Stimulated activated CD4-positive, alpha-beta T cell treated with anti-CD3 and anti-CD28 coated beads, Interleukin-1b, Interleukin-23, amount 100 ng/mL, for 4 hours (primary cell): ENCODE measurements at places on chromosomes 7 and 10.
A peak's percentile ranks its signal among the peaks of the same experiment; 100 is the strongest.

DNA sequence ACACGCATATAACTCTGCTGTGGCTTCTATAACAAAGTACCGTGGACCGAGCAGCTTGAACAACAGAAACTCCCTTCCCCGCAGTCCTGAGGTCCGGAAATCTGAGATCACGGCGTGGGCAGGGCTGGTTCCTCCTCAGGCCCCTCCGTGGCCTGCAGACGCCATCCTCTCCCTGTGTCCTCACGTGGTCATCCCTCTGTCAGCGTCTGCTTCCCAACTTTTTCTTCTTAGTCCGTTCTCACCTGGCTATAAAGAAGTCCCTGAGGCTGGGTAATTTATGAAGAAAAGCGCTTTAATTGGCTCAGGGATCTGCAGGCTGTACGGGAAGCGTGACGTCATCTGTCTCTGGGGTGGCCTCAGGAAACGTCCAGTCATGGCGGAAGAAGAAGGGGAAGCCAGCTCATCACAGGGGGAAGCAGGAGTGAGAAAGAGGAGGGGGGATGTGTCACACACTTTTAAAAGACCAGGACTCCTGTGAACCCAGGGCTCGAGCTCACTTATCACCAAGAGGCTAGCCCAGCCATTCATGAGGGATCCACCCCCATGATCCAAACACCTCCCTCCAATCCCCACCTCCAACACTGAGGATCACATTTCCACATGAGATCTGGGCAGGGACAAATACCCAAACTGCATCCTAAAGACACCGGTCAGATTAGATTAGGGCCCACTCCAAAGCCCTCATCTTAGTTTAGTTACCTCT lies 91.2 kb upstream of the INSIG1 start:
- peak; percentile 41 for DNase-seq

DNA sequence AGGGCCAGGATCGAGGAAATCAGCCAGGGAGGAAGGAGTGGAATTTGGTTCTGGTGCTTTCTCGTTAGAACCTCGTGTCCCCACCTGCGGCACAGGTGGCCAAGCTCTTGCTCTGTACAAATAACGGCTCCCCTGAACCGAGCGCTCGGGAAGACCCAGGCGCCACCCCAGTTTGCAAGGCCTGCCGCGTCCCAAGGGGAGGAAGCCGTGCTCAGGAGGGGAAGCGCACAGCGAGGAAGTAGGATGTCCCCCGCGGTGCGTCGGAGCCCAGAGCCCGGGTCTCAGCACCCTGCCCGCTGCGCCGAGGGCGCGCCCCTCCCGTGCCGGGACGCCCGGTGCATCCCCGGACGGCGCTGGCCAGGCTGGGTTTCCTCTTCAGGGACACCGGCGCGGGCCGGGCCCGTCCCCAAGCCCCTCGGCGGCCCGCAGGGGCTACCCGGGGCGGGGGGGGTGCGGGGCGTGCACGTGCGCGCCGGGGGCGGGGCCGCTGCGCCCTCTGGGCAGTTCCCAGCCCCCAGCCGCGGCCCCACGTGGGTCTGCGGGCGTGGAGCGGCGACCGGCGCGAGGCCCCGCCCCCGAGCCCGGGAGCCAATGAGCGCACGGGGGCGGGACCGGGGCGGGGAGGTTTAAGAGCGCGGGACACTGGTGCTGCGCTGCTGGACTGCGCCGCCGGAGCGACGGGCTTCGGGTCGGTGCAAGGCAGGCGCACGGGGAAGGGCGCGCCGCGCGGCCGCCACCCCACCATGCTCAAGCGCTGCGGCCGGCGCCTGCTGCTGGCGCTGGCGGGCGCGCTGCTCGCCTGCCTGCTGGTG lies at the start of gene LFNG:
Gene LFNG (plus strand): TSS at position 656 of the 812 bp plus-strand sequence. CDS start 88 bp downstream, at position 744.
- DNase-seq: peak; percentile 86

- no peak for DNase-seq
Measured at GRCh38 chr10:49734676-49735075, 27.4 kb downstream of the OGDHL start.

DNA sequence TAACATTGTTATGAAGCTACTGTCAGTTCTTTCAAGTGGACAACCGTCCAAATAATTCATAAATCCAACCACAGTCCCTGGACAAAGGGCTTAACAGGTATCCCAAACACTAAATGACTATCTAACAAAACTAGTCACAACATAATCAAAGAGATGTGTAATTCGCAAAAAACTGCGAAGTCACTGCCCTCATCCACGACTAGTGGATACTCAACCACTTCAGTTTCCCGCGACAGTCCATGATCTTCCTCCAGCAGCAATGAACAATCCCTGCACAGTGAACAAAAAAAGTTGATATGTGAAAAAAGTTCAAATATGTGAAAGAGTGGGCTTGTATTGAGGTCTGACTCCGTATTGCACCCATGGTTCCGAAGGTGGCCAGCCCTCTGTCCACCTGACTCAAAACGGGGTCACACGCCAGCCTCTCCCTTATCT lies 287 bp downstream of the DCLRE1A start:
- no peak for DNase-seq

DNA sequence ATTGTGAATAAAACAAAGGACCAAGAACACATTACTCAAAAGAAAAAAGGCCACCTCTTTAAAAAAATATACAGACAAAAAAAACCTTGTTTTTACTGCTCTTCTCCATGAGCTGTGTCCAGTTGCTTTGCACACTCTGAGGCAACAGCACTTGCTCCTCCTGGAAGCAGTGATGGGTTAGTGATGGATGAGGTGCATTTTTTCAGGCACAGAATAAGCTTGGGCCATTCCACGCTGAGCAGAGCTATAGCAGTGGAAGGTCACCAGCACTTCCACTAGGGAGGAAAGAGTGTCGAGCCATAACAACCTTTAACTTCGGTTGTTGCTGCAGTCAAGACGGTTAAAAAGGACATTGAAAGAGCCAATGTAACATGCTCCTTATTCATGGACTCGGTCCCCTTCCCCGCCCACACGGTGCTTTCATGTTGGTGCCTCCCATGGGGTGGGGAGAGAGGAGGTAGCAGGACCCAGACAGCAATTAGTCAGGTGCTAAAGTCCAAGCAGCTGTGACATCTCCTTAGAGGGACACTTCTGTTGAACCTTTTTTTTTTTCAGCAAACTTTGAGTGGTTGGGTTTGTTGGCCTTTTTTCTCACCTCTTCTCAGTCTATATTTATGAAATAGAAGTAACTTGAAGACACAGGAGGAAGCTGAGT lies 136.5 kb upstream of the ADARB2 start:
- no peak for DNase-seq

DNA sequence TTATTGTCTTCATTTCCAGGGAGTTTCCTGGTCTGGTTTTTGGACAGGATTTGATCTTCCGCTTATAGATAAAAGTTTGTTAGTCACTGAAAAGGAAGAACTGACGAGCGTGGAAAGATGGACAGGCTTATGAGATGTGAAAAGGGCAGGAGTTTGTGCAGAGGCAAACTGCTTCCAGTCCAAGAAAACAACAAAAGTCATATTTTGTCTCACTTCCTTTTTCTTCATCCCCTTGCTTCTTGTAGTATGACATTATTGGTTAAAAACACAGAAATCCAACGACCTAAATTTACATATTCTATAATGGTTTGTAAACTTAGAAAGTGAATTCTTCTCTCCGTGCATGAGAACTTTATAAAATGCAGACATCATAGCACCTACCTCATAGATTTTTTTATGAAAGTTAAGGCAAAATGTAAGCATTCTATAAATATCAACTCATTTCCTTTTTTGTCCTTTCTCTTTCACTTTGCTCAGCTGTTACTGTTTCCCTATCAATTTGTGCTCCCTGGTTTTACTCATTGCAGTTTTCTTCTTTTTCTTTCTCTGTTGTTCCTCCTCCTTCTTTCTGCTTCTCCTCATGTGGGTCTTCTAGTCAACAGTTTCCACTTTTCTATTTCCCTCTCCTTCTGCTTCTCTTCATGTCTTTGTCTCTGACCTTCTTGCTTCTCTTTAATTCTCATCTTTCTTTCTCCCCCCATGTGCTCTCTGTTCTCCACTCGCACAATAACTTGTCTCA lies 370.2 kb downstream of the ARL4A start:
- DNase-seq: no peak

DNA sequence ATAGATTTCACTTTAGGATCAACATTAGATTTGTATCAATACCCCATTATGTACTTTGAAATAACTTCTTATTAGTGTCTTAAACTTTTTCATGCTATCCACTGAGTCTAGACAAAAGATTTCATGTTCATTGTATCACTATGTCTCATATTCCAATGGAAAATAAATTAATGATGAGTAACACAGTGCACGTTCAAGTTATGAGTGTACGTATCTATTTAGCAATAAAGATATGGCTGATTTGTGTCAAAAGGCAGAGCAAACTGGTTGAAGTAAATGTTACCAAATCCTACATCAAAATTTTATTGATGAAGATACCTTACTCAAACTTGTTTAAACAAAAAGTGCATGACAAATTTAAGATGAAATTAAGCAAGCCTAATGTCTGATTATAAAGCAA lies 102.4 kb downstream of the SEMA3E start:
- DNase-seq: no peak

DNA sequence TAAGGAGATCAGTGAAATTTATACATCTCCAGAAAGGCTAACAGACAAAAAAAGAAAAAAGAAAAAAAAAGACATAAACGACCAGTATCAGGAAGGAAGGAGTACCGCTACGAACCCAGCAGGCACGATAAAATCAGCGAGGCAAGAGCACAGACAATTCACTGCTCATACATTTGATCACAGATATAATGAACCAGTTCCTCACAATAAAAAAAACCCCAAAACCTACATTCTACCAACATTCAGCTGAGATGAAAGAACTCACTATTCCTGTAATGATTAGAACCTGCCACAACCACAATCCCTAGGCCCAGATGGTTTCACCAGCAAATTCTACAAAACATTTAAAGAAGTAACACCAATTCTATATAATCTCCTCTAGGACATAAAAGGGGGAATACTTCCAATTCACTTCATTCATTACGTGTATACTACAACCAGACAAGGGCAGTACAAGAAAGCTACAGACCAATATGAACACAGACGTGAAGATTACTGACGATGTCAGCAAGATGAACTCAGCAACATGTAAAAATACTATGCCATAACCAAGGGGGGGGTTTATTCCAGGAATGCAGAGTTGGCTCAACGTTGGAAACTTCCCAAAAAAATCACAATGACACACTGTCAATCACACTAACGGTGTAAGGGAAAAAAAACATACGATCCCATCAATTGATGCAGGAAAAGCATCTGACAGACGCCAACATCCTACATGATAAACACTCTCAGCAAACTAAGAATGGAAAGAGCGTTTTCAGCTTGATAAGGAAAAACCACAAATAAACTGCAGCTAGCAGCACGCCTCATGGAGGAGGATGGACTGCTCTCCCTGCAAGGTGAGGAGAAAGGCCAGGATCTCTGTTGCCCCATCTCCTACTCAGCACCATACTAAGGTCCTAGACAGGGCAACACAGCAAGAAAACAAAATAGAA lies 256.2 kb downstream of the ELFN1 start:
- no peak for DNase-seq

DNA sequence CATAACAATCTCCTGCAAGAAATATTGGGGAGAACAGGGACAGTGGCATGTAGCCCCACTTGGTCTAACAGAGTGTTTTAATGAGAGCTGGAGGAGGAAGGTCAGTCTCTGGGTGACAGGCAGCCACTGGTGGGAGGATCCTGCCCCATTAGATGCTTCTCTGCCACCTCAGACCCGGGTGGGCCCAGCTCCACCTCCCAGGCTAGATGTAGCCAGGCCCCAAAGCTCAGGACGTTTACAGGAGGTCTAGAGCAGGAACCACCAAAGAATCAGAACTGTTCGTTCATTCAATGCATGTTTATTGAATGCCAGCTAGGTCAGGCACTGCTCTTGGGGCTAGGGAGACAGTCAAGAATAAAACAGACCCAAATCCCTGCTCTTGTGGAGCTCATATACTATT lies 28.4 kb upstream of the GPNMB start:
- no peak for DNase-seq

GRCh38 chr7:33596686-33597085 lies 308.7 kb upstream of the BMPER start:
- no peak for DNase-seq

- DNase-seq: no peak
Measured at GRCh38 chr7:133554330-133554729, 301.5 kb downstream of the EXOC4 start.

- DNase-seq: no peak
Measured at GRCh38 chr10:47051741-47052238, 140.6 kb downstream of the PTPN20 start.

GRCh38 chr7:93921607-93922566 lies at the start of gene GNG11:
TSS of gene GNG11 (plus strand) at chr7:93921735. CDS start at chr7:93922138, 403 bp downstream.
- no peak for DNase-seq

DNA sequence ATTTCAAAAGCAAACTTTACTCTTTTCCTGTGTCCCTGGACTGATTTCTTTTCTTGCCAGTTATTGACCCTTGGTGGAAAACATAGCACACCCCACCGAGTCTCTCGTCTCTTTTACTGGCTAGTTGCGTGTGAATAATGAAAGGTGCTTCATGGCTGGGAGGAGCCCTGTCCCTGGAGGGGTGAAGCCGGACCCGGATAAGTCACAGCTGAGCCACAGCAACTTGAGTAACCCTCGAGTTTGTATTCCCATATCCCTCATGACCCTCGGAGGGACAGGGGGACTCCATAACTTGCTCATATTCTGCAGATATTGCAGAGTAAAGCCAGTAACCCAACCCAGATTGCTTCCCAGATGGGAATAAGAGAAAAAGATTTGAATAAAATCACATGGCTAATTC lies 147.5 kb upstream of the FRMD4A start:
- DNase-seq: no peak

- no peak for DNase-seq
Measured at GRCh38 chr10:16481052-16481728, 40.5 kb downstream of the C1QL3 start.

DNA sequence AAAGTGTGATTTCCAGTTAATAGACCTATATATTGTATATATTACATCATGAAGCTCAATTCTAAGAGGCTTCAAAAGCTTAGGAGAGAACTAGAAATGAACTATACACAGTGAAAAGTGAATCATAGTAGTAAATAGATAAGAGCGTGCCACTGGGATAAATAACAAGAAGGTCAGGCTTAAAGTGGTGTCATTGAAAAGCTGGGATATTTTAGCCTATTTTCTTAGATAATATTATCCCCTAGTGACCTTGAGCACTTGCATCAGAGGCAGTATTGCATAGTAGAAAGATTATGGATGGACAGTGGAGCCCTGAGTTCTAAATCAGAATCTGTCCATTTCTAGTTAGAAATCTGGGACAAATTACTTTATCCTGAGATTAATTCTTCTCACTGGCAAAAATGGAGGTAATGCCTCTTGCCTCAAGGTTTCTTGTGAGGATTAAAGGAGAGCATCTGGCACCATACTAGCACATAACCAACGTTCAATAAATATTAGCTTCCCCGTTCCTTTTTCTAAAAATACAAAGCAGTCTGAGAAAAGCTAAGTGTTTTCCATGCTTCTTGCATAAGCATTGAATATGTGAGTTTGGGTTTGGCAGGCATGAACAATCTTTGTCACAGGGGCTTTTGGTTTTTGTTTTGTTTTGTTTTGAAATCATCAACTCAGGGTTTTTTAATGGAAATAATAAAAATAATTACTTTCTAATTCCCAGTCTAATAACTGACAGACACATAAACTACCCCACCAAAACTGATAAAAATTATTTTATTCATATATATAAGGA lies 27.3 kb upstream of the MACC1 start:
- no peak for DNase-seq
